ENCODE measurements at places on chromosomes 5 and 9.

GRCh38 chr5:75361310-75361709 is 24.3 kb downstream of the HMGCR start:
- DNase-seq, result no peak

- no peak for DNase-seq
Observed at GRCh38 chr5:175640106-175640775, 17.6 kb upstream of the HRH2 start.

DNA sequence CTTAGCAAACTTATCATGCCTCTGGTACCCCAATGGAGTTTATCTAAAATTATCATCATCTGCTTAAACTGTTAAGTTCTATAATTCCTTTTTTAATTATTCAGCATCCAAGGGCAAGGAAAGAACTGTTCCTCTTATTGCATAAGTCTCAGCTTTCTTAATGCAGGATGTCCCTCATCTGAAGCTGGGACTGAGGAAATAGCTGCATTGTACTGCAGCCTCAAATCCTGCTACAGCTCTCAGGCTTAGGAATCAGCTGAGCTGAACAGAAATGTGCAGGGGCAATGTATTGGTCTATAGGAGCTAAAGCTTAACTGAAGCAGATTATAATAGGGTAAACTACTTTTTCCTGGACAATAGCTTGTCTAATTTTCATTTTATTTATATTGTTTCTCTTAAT is 48.0 kb downstream of the HAPLN1 start:
- DNase-seq, result no peak

- DNase-seq, result no peak
Observed at GRCh38 chr5:111173476-111173875, 50.7 kb upstream of the CAMK4 start.

- DNase-seq, result no peak
Observed at GRCh38 chr9:95609426-95609825, 92.7 kb upstream of the PTCH1 start.

GRCh38 chr9:106076711-106077110 is 382.4 kb downstream of the TMEM38B start:
- no peak for DNase-seq

- no peak for DNase-seq
Observed at GRCh38 chr9:132589148-132590036, 7.0 kb downstream of the BARHL1 start.

DNA sequence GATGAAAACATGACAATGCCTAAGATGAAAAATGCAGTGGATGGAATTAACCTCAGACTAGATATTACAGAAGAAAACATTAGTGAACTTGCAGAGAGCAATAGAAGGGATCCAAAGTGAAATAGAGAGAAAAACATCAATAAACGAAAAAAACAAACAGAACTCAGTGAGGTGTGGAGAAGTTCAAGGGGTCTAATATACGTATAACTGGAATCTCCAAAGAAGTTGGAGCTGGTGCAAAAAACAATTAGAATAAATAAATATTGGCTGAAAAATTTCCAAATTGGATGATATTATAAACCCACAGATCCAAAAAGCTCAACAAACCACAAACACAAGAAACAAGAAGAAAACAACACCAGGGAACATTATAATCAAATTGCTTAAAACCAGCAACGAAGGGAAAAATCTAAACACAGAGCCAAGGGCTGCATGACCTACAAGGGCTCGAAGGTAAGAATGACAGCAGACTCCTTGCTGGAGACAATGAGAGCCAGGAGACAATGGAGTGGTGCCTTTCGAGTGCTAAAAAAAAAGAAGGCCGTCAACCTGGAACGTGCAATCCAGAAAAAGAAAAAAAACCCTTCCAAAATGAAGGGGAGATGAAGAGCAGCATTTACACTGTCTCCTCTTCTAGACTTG is 11.8 kb downstream of the FAM163B start:
- DNase-seq, result no peak

Measured in stimulated activated CD4-positive, alpha-beta T cell treated with anti-CD3 and anti-CD28 coated beads, TNF-alpha, amount 100 ng/mL, for 1 hour (primary cell).